ENCODE measurements at places on chromosomes 3 and 15.

- DNase-seq: no peak
Observed at GRCh38 chr15:88628018-88628654, 7.0 kb downstream of the AEN start.

DNA sequence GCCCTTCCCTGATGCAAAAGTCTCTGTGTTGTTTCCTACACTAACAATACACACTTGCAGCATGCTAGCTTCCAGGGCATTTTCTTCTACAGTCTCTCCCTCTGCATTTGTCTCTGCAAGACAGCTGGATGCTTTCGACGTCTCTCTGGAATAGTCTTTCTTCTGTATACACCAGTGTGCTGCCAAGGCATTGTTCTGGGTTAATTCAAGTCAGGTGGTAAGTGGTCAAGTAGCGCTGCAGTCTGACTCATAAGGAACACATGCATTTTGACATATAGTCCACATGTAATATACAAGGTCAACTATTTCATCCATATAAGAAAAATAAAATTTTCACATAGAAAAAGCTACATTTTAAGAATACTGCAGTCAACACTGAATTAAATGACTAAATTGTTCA lies 92.7 kb downstream of the MYLK start:
- DNase-seq: no peak

DNA sequence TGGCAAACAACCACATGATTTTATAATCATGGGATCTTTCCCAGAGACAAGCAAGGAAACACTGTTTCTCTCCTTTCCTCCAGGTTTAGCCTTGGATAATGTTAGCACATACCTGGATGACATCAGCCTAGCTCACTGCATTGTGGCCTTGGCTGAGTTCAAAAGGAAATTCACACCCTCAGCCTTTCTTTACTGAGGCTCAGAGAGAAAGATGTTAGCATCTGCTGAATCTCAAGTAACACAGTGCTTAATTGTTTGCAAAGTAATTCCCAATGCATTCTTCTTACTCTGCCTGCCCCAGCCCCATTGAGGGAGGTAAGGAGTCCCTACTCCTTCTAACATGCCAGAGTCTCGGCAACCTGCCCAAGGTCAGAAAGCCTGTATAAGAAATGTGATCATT lies 432.2 kb upstream of the LMCD1 start:
- no peak for DNase-seq

GRCh38 chr3:152266221-152266995 lies 2.3 kb upstream of the MBNL1 start:
- DNase-seq: no peak

DNA sequence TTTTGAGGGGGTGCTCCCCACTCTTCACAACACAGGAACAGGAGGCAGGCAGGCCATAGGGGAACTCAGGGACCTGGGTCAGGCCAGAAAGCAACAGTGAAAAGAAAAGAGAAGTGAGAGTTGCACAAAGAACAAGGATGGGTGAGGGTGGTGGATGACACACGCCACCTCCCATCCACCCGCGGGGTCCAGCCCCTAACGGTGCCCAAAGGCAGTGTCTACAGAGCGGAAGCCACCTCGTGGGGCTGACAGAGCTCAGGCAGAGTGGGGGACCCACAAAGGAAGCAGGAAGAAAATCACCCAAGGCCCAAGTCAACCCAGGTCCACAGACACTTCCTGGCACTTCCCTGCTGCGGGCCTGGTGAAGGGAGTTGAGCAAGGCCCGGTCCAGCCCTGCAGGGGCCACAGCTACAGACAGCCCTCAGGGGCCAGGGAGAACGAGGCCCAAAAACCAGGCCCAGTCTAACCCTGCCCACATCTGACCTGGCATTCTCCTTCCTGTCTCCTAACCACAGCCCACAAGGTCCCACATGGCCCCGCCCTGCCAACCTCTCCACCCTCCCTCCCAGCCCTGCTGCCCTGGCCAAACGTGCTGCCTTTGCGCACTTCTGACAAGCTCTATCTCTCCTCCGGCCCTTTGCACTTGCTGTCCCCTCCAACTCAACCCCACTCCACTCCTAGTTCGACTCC lies 5.9 kb downstream of the NUP210 start:
- DNase-seq: no peak

GRCh38 chr3:31178467-31178866 lies 284.0 kb upstream of the GADL1 start:
- no peak for DNase-seq

DNA sequence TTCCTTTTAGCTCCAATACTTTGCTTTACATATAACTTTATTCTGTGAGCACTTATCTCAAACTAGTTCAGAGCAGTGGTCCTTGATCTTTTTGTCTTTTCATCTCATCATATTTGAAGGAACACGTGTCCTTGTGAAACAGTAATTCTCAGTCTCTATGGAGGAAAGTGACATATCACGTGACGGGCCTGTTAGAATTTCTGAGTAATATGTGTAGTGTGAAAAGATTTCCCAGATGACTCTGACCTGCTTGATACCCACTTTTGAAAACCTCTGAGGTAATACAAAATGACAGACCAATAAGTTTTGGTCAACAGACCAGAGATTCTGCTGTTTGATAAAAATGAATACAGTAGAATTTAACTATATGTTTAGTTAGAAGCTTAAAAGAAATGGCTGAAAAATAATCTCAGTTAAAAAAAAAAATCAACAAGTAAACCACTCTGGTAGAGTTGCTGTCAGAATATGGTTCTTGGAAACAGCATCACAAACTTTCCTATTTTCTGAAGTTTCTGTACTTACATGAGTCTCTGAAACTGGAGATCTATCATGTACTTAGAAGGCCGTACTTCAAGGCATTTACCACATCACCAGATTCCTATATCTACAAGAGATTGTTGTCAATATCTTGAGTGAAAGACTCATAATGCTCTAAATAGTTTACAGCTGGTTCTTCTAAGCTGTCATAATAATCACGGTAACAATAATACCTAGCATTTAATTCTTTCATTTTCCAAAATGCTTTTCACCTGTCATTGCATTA lies 590.2 kb upstream of the TBL1XR1 start:
- no peak for DNase-seq

DNA sequence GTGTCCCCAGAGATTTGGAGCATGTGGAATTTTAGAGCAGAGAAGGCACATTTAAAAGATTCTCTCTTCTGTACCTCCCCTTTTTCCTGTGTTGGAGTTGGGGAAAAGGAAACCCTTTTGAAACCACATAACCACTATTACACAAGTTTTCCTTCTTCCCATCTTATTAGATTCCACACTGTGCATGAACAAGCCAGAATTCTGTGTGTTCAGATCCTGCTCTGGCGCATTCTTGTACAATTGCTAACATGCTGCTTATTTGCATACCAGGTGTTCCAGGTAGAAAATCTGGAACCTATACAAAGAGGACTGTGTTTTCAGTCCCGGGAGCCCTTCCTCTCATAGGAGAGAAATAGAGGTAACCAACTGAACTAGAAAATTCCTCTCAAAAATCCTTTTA lies 2.6 kb upstream of the CIB2 start:
- no peak for DNase-seq

- DNase-seq: no peak
Observed at GRCh38 chr3:15476378-15476777, 45.1 kb downstream of the COLQ start.

- no peak for DNase-seq
Observed at GRCh38 chr3:18290157-18290556, 135.0 kb downstream of the SATB1 start.

DNA sequence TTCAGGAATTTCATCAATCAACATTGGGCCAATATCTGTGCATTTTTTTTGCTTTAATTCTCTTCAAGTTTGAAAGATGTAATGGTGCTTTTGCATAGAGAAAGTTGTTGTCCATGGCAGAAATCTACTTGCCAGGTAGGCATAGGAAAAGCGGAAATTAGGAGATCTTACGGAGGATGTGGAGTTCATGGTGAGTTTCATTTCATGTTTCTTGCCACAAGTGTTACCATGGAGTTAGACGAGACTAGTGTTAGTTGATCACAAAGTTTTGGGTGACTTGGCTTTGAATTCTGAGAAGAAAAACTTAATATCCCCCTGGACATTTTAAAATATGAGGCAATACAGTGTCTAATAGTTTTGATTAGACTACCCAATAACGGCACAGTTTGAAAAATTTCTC lies 1.0 kb upstream of the P2RY13 start:
- no peak for DNase-seq

DNA sequence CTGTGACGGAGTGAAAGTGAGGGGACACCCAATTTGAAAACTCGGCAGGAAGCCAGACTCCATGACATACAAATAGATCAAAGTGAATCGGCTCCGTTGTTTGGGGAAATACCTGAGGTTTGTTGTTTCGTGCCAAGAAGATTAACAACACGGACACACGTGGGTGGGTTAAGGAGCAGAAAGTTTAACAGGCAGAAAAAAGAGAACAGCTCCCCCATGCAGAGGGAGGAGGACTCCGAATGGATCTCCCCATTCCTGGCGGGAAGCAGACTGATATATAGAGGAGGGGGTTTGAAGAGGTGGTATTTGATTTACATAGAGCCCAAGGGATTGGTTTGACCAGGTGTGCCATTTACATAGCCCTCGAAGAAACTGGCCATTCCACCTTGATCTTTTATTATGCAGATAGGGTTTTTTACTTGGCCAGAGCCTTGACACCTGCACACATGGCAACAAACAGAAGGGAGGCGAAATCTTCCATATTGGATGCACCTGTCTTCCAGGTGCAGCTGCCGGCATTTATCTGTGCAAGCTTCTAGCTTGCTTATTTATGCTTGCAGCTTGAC lies 4.8 kb upstream of the SACM1L start:
- no peak for DNase-seq

DNA sequence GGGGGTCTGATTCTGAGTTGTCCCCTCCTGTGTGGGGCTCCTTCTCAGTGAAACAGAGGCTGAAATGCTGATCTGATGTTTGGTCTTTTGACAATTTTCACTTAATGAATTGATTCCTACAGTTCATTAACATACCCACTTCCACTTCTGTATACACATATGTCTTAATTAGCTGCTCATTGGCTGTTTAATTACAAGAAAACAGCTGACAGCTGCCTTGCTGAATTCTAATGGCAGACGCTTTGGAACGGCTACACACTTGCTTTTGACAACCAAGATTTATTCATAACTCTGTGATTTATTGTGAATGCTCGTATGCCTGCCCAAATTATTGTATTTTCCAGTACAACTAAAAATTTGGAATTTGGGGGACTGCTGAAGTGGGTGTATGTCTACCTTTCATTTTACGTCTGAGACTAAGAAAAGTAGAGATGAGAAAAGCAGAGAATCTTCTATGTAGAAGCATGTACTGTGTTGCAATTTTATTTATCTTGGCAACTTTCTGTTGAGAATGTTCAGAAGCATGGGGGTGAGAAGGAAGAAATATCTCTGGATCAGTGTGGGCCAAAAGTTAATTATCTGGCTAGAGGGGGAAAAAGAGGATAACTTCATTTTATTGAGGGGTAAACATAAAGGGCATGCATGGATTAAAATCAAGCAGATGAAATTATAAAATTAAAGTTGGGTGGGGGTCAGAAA lies 46.5 kb upstream of the ICE2 start:
- DNase-seq: no peak

GRCh38 chr15:60471314-60471713 lies 7.6 kb downstream of the ICE2 start:
- DNase-seq: no peak

- DNase-seq: no peak
Observed at GRCh38 chr3:186440891-186441290, 78.9 kb upstream of the DGKG start.

DNA sequence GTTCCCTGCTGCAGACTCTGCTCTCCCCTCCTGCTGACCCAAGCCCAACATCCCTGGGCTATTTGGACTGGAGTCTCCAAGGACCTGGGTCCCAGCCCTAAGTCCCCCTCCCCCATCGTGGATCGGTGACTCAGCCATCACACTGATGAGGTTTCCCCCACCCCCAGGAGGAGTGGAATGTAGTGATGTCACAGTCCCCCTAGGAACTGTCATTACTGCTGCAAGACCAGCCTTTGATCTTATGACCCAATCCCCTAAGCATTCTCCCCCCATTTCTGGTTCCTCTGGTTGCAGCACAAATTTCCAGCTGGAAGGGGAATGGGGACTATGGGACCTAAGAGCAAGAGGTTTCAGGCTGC lies 63.4 kb upstream of the CSPG4 start:
- no peak for DNase-seq

DNA sequence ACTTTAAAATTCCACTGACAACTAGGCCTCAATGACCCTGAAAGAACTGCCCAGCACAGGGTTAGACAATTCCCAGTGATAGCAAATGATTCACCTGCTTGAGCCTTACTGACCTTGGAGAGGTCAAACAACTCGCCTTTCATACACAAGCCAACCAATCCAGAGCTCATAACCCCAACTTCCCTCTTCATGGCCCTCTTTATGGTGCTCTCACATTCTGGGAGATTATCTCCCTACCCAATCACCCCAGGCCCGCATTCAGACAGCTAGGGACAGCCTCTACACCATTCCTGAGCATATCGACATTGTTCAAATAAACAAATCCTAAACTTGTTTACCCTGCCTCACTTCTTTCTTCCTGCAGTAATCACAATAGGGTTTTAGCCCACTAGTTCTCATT lies 32.2 kb upstream of the COLQ start:
- DNase-seq: no peak

- DNase-seq: no peak
Observed at GRCh38 chr15:41975669-41976068, 3.3 kb upstream of the EHD4 start.

DNA sequence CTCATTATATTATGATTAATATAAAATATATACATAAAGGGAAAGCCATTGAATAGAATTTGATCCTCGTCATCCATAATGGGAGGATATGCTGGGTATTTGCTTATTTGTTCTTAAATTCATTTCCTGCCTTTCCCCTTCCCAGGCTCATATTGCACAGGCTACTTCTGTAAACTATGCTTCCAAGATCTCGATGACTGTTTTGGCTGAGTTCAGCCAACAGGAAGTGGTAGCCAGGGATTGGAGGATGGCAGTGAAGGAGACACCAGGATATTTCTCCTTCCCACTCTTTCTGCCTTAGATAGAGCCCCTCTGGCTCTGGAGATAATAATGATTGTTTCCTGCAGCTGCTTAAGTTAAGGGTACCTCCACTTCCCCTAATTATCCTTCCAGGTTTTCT lies 44.3 kb upstream of the DYNC1LI1 start:
- DNase-seq: no peak

GRCh38 chr15:31887246-31887645 lies 143.1 kb upstream of the CHRNA7 start:
- DNase-seq: no peak

DNA sequence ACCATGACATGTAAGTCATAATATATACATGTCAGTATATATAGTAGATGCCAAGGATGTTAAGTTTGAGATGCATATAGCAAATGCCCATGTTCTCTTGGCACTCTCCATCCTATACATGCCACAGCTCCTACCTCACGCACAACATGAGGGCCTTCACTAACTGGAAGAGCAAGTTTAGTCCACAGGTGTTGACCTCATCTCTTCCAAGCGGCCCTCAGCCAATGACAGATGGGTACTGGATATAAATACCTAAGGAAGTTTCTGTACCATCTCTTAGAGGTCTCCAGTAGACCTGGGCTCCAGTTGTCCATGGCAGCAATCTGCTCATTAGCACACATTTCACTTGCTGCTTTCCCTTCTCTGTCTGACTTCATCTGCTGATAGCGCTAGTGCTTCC lies 43.3 kb upstream of the CMC1 start:
- DNase-seq: no peak

GRCh38 chr3:88369337-88369736 lies 219.6 kb downstream of the C3orf38 start:
- DNase-seq: no peak

- no peak for DNase-seq
Observed at GRCh38 chr3:134859341-134859740, 64.3 kb downstream of the EPHB1 start.
